NCI-H1417 (cell line): ENCODE measurements at places on chromosomes 11 and 22.

- peak; percentile 92 for DNase-seq
Measured at GRCh38 chr22:21629255-21630149, at the start of gene YDJC. Gene YDJC (minus strand): TSS chr22:21630022. CDS start chr22:21630014, 8 bp downstream.

DNA sequence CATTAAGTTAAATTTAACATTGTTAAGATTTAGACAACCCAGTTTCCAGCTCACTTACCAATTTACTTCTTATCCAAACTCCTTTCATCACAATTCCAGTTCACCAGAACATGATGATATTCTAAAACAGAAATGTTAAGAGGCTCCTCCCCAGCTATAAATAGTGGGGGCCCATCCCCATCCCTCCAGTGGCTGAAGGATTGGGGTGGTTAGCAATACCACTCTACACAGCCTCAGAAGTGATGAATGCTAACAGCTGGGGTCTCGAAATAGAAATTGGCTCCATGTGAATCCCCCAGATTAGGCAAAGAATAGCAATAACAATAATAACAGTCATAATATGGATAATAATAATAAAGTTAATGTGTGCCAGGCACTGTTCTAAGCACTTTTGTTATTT lies 97.9 kb upstream of the NCAM1 start:
- no peak for DNase-seq

DNA sequence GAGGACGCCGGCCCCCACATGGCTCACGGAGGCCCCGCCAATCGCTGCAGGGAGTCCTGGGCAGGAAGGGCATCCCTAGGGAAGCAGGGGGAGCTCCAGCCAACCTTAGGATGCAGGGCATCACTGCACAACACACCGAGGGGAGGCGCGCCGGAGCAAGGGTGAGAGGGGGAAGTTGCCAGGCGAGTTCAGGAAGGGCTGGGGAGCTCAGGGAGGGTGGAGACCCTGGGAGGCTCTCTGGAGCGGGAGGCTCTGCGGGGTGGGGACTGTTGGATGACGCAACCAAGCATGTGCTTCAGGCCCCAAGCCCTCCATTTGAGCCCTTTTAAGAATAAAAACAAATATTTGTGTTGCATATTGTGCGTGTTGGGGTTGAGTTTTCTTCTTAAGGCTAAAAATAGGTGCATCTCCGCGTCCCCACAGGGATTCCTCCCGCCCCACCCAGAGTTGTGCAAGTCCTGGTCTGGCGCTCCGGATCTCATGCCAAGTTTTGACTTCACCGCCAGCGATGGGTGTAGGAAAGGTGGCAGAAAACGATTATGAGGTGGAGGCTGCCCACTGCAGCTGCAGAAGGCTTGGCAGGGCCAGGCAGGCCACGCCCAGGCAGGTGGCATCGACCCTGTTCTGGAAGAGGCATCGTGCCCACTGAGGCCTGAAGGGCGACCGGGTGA lies 65.2 kb downstream of the WNT7B start:
- no peak for DNase-seq

- no peak for DNase-seq
Measured at GRCh38 chr11:17929171-17929570, 83.7 kb downstream of the SERGEF start.

DNA sequence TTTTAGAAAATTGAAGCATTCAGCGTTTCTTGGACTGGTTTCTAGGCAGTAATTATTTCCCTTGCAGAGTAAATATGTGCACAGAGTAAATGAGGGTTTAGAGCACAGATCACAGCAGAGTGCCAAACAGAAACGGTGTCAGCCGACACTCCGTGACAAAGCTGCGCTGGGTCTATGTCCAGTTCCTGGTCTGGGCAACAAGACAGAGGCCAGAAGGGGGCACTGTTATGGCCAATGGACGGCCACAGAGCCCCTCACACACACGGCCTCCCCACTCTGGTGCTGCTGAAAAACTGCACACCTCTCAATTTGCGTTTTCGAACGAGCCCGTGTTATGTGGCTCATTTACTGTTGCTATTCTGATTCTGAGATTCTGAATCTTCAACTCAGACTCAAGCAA lies 180.7 kb downstream of the MPPED1 start:
- peak; percentile 46 for DNase-seq
